ENCODE measurements at places on chromosomes 5 and 9.

GRCh38 chr9:39587844-39588499 is 232.5 kb downstream of the SPATA31A1 start:
- DNase-seq, result no peak

DNA sequence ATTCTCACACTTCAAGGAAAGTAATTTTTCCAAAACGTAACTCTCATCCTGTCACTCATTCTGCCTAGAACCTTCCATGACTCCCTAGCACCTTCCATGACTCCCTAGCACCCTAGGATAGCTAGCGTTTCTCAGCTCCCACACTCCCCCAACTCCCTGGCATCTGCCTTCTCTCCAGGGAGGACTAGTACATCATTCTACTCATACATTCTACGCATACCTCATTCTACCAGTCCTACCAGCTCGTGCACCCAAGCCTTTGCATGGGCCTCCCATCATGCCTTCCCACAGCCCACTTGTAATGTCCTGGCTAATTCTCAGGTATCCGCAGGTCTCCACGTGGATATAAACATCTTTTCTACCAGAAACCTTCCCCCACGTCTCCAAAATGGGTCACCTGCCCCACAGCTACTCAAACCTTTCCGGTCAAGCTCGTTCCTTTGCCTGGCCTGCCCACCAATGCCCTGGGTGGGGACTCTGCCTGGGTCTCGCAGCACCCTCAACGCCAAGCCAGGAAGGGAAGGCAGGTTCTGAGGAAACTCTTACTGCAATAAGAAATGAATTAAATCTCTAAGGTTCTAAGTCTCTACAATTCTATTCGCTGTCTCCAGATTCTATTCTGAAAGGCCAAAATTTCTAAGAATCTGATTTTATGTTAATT is 930 bp downstream of the ANKS6 start:
- DNase-seq, result no peak

- peak; percentile 48 for DNase-seq
Observed at GRCh38 chr5:55176176-55176818, 3.3 kb upstream of the CDC20B start.

DNA sequence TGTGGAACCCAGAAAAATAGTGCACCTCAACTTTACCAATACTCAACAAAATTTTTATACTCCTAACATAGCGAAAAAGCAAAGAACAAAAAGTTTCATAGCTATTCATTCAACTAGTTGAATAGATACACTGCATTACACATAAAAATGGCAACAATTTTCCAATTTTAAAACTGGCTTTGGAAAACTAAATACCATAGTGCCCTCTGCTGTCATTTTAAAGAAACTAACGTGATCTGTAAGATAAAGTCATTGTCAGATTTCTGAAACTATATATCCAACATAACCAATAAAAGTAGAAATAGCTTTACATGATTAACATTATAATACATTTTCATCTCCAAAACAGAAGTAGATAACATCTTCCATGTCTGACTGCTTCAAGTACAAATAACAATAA is 31.6 kb downstream of the DTWD2 start:
- no peak for DNase-seq

GRCh38 chr9:82254646-82255367 is 266.2 kb downstream of the SPATA31D1 start:
- DNase-seq, result no peak

DNA sequence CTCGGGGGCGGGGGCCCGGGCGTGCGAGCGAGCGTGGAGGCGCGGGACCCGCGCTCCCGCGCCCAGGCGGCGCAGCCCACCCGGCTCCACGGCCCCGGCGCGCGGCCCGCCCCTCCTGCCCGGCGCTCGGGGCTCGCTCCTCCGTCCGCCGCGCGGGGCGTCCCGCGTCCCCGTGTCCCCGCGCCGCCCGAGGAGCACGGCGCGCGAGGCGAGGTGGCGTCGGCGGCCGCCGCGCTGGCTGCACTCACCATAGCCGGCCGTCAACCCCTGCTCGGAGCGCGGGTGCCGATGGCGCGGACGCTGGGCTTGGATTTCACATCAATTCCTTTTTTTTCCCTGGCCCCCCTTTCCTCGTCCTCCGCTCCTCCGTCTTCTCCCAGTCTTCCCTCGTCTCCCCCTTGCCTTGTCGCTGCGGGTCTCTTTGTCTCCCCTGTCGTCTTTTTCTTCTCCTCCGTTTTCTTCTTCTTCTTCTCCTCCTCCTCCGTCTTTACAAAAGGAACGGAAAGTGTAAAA is 494 bp downstream of the PTCH1 start:
- no peak for DNase-seq

GRCh38 chr9:120701248-120701647 is 13.0 kb downstream of the MEGF9 start:
- no peak for DNase-seq

DNA sequence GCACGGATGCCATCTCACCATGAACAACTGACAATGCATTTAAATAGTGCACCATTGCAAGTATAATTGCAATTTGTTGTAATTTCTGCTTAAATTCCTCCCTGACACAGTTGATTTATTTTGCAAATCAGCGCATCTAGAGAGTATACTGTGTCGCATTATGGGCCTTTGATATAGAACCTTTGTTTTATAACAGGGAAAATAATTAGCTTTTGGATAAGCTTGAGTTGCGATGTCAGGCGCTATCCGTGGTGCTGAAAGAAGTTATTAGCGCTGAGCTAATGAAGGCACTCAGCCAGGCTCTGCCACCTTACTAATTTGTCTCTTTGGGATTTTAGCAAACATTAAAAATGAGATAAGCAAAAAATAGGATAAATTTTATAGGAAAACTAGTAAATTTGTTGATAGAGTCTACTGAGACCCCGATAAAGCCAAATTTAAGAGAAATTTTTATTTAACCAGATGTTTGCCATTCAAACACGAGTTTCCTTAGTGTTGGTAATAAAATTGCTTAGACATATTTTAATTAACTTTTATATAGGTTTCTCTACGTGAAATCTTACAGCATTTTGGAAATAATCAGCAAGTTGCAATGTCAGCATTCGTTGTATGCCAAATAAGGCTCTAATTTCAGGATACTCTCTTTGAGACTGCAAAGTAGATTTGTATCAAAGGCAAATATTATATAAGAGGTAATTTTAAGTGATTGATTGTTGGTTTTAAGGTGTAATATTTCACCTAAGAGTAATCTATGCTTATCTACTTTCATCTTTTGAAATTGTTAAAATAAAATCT is 355.5 kb downstream of the TLR4 start:
- peak; percentile 12 for DNase-seq

DNA sequence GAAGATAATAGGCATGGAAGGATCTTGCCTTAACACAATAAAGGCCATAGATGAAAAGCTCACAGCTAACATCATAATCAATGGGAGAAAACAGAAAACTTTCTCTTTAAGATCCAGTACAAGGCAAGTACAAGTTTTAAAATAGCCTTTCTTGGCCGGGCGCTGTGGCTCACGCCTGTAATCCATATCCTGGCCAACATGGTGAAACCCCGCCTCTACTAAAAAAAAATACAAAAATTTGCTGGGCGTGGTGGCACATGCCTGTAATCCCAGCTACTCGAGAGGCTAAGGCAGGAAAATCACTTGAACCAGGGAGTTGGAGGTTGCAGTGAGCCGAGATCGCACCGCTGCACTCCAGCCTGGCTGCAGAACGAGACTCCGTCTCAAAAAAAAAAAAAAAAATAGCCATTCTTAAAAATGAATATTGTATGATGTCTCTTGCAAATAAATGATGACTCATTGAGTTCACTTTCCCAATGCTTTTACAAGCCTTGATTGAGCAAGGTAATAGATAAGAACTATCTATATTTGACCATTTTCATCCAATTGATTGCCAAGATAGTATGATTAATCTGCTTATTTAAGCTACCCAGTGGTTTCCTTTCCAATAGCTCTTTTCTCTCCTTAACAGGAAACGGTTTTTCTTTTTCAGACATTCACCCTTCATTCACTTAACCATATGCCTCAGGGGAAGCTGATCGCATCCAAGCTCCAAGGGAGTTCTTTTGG is 15.8 kb downstream of the CCDC152 start:
- peak; percentile 72 for DNase-seq

Data from PC-9 (cell line).